ENCODE measurements at places on chromosomes 1 and 21.

DNA sequence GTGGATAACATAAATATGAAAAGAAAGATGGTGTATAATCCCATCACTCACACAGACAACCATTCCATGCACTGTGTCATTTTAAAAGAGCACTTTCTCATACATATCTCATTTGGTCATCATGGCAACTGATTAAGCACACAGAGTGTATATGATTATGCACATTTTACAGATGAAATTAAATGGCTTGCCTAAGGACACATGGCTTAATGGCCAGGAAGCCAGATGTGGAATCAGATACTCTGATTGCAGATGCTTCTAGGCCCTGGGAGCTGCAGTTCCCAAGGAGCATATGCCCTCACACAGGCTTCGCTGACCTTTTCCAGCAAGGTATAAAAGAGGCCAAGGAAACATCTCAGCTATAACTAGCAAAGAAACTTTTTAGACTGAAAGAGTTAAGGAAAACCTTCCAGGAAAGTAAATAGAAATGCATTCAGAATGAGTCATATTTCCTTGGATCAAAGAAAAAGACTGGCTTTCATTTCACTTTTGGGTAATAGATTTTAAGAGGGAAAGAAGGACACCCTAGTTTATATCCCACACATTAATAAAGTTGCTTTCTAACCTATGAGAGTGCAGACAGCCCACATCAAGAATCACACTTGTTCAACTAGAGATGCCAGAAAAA is 19.6 kb upstream of the FAM89A start:
- DNase-seq: no peak

DNA sequence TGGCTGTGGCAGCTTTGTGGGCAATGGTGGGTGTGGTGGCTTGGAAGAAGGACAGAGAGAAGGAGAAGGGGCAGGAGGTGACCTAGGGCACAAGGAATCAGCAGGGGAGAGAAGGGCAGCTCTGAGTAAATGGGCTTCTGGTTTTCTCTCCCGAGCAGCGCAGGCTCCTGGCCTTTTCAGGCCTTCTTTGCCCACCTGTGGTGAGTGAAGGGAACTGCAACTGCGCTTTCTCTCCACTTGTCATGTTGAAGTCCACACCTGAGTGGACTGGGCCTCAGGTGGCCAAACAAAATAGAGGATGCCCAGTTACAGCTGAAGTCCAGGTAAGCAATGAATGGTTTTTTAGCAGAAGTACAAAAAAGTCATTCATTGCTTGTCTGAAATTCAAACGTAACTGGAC is 29.4 kb upstream of the KCNA10 start:
- no peak for DNase-seq

- DNase-seq: no peak
Observed at GRCh38 chr1:111775966-111776365, 20.3 kb downstream of the DDX20 start.

DNA sequence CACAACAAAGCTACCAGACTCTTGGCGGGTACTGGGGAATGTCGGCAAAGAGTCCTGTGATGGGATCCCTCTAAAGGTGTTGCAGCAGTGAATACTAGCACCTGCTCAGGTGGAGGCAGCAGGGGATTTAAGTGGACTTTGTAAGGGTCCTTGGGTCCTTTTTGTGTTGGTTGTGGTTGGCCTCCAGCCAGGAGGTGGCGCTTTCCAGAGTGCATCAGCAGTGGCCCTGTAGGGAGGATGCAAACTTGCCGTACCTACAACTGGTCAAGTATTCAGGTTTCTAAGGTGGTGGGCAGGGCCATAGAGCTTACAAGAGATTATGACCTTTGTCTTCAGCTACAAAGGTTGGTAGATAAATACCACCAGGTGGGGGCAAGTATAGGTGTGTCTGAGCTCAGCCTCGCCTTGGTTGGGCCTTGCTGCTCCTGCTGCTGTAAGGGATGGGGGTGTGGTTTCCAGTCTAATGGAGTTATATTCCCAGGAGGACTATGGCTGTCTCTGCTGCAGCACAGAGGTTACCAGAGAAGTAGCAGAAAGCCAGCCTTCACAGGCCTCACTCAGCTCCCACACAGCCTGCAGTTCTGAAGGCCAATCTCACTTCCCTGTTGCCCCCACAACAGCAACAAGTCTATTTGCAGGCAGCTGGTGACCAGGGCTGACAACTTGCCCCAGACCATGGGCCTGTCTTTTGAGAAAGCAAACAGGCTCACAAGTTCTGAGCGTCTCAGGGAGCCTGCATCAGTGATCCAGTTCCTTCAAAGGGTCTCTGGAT is 7.3 kb downstream of the OR2M5 start:
- no peak for DNase-seq

- DNase-seq: no peak
Observed at GRCh38 chr21:16305686-16306085, 575.9 kb downstream of the USP25 start.

GRCh38 chr1:37012226-37012625 is 22.1 kb downstream of the GRIK3 start:
- no peak for DNase-seq

- DNase-seq: no peak
Observed at GRCh38 chr1:227934476-227935313, 13.0 kb downstream of the WNT9A start.

DNA sequence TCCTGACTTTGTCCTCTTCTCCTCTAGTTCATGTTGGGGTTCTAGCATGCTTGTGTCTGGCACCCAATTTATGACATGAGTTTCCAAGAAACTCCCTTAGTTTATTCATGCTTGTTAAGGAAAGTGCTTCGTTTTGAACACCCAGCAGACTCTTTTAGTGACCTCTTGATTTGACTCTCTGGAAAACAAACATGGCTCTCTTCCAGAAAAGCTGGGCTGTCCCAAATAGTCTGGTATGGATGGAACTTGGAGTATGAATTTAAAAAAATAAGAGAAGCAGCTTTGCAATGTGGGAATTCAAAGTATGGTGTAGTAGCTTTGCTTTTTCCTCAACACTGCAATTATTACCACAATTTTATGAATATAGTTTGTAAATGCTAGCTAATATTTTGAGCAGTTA is 143.4 kb upstream of the C8B start:
- DNase-seq: no peak

DNA sequence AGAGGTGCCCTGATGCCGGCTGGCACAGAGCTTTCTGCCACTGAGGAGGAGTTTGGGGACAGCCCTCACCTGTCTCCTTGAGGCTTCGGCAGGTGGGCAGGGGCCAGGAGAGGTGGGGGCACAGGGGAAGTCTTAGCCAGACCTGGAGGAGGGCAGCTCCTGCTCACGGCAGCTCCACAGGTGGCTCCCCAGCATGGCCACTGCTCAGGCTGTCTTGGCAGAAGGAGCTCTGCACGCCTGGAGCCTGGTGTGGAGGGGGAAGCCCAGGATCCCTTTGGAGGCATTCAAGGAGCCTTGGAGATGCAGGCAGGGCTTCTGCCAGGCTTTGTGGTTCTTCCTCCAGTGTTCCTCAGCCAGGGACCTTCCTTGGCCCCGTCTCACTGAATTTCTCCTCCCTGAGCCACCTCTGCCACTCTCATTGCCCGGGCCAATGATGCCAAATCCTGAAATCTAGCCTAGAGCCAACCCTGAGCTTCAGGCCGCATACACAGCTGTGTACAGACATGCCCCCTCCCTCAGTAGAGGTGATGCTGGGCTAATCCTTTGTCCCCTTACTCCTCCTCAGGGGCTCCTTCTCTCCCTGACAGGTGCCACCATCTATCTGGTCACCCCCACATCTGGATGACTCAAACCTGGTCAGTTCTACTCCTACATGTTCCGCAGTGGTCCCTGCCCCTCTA is 251.8 kb upstream of the VAMP3 start:
- no peak for DNase-seq

GRCh38 chr1:16396591-16396990 is 29.5 kb downstream of the SZRD1 start:
- DNase-seq: no peak

DNA sequence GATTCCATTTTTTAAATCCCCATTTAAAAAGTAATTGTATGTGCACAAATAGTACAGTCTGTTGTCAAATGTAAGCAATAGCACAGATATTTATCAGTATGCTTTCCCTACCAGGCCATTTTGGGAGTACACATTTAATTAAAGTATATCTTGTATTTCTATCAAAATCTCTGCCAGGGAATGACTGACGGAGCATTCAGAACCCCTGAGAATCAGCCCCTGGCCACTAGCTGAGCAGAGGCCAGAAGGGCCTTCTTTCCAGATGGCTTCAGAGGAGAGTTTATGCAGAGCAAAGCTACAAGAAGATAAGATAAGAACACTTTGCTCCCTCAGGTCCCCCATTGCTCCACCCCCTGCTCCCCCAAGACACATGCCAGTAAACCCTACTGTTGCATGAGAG is 99.9 kb upstream of the PROX1 start:
- DNase-seq: no peak

- DNase-seq: no peak
Observed at GRCh38 chr1:51997974-51998382, 7.5 kb upstream of the RAB3B start.

DNA sequence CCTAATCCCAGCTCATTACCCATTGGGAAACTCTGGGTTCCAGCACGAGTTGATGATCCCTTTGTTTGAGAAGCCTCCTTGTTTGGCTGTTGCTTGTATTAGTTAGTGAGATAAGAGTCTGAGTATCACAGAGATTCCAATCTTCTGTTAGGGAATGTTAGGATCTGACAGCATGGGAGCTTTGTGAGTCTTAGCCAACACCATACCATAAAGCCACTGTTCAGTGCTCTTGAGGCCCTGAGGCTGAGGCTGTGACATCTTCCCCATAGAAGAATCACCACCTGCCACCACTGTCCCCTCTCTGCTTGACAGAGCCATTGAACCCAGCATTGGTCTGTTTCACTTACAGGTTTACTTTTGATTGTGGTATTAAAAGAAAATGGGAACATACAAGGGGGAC is 29.3 kb upstream of the NFASC start:
- DNase-seq: no peak

DNA sequence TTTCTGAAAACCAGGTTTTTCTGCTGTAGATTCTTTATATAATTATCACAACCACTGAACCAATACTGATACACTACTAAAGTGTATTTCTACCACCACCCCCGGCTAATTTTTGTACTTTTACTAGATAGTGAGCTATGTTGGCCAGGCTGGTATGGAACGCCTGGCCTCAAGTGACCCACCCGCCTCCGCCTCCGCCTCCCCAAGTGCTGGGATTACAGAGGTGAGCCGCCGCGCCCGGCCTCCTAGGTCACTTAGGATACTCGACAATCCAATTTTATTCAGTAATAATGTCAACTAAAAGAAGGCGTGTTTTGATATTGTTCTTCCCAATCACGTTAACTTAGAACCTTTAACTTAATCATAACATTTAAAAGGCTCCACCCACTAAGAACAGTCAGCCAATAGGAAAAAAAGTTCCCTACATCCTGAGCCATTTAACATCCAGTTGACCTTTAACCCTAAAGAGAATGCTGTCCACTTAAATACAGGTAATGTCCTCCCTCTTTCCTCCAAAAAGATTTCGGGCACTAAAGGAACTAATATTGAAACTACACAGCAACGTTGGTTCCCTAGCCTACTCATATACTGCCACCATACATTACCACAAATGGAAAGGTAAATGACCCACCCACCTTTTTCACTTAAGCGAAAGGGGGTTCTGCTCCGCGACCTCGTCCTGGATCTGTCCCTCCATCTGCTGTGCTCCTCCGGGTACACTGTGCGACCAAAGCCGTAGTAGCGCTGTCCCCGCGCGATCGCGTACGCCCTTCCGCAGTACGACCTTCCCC is 1.2 kb downstream of the RSRP1 start:
- DNase-seq: no peak

DNA sequence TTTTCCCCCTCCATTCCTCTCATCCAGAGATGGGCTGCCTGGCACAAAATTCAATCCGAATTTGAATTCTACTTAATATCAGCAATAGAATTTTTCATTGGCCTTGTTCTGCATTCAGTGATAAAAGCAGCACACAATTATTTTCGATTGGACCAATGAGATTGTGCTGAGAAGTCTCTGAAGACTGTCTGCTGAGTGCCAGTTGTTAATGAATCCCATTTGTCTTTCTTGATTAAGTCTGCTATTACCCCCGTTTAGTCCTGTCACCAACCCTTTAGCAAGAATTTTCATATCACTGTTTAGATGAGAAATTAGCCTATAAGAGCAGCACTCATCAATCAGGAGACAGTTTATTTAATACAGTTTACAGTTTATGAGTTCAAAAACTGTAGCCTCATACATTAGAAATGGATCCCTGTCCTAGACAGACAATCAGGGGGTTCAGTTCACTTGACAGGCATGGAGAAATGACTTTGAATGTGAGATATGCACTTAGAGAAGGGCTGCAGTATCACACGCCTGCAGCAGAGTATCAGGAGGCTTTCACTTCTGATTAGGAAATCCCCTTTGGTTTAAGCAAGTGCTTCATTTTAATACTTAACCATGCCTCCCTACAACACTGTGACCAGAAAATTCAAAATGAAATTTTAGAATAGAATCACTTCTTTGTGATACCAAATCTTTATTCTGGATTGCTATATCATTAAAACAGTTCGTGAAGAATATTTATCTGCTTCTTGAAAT is 304.7 kb upstream of the PTBP2 start:
- DNase-seq: no peak

GRCh38 chr1:197928849-197929336 is 11.7 kb downstream of the LHX9 start:
- no peak for DNase-seq

GRCh38 chr21:45555557-45556301 is 13.5 kb upstream of the SLC19A1 start:
- peak; percentile 27 for DNase-seq

GRCh38 chr1:119139403-119139802 is 1.1 kb downstream of the WARS2 start:
- DNase-seq: no peak

DNA sequence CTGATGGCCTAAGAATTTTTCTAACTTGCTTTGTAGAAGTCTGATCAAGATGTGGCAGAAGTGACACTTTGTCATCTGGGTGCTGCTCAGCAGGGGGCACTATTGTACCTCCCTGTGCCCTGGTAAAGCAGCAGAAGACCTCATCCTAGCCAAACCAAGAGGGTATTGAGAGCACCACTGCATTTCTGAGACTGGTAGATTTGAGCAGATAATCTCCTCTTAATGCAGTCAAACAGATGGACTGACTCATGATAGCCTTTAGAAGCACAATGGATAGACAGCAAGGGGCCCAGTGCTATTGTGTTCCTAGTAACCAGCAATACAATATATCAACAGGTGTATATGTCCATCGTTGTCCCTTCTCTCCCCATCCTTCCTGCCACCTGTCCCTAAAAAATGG is 5.7 kb downstream of the TPM3 start:
- peak; percentile 41 for DNase-seq

DNA sequence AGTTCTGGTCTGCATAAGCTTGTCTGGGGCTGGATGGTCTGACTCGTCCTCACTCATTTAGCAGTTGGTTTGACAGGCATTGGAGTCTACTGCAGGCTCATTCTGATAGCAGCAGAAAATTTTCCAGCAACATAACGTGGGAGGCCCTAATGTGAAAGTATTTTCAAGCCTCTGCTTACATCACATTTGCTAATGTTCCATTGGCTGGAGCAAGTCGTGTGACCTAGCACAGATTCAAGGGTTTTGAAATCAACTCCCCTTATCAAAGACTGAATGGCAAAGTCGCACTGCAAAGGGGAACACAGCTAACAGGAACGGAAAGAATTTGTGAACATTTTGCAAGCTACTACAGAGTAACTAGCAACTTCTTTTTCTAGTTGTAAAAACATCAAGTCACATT is 2.3 kb upstream of the USH2A start:
- DNase-seq: no peak

- no peak for DNase-seq
Observed at GRCh38 chr1:212827831-212828278, 19.6 kb downstream of the SPATA45 start.

GRCh38 chr21:43720539-43721166 is 1.7 kb downstream of the PDXK start:
- no peak for DNase-seq

Data from activated T-cell treated with anti-CD3 and anti-CD28 coated beads for 1 hour (primary cell).